ENCODE measurements at places on chromosomes 5 and 9.

GRCh38 chr5:59117320-59117719 lies 534.4 kb downstream of the RAB3C start:
- H3K4me1 ChIP-seq, result no peaks in the 10 kb centered on the region
- no peak overlapping the region for H3K27ac ChIP-seq

- peaks cover 25% of the 10 kb centered on the region for H3K4me1 ChIP-seq
- H3K4me3 ChIP-seq, result no peak overlapping the region
- H3K27me3 ChIP-seq, result no peaks in the 10 kb centered on the region
Observed at GRCh38 chr9:127112056-127112455, 10.4 kb downstream of the ANGPTL2 start.

GRCh38 chr9:124735121-124735520 lies 36.0 kb downstream of the NR6A1 start:
- no peaks in the 10 kb centered on the region for H3K36me3 ChIP-seq
- peak overlapping the region; percentile 23 for H3K27ac ChIP-seq
- no peak for DNase-seq

DNA sequence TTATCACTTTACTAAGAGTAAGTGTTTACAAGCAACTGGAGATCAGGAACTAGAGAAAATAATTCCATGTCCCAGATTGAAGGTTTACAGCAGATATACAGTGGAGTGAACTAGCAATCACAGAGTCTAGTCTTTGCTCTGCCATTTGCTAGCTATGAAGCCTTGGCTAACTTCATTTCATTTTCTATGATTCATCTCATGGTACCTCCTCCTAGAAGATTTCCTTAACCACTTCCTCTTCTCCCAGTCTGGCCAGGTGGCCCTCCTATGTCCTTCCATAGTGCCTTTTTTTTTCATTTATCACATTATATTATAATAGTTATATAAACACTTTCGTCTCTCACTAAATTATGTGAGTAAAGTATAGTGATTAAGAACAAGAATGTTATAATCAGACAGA lies 52.1 kb downstream of the GRIA1 start:
- no peak overlapping the region for H3K27ac ChIP-seq
- H3K4me1 ChIP-seq, result no peaks in the 10 kb centered on the region
- no peak overlapping the region for H3K4me3 ChIP-seq
- no peaks in the 10 kb centered on the region for H3K27me3 ChIP-seq
- no peaks in the 10 kb centered on the region for H3K36me3 ChIP-seq

DNA sequence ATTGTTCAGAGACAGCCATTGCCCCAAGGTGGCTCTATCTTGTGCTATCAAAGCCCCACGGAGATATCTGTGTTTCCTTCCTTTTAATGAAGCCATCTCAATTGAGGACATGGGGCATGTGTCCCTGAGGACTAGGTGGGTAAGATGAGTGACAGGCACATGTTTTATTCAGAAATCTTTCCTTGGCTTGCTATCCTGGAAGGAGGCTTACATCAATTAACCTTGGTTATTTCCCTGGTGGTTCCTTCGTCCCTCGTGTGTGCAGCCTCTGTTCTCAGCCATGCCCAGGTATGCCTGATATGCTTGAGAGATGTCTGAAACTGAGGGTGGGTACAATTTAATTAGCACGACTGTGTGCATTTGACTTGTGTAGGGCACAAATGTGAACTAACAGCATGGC lies 102.2 kb upstream of the TUT7 start:
- H3K4me1 ChIP-seq, result no peaks in the 10 kb centered on the region
- no peak overlapping the region for H3K27ac ChIP-seq
- no peak for DNase-seq
- no peaks in the 10 kb centered on the region for H3K27me3 ChIP-seq

GRCh38 chr5:109690975-109691574 lies 1.3 kb downstream of the MAN2A1 start:
- H3K27me3 ChIP-seq, result no peaks in the 10 kb centered on the region
- no peaks in the 10 kb centered on the region for H3K36me3 ChIP-seq
- peaks cover 24% of the 10 kb centered on the region for H3K4me1 ChIP-seq
- DNase-seq, result no peak
- peak overlapping the region; percentile 73 for H3K4me3 ChIP-seq

DNA sequence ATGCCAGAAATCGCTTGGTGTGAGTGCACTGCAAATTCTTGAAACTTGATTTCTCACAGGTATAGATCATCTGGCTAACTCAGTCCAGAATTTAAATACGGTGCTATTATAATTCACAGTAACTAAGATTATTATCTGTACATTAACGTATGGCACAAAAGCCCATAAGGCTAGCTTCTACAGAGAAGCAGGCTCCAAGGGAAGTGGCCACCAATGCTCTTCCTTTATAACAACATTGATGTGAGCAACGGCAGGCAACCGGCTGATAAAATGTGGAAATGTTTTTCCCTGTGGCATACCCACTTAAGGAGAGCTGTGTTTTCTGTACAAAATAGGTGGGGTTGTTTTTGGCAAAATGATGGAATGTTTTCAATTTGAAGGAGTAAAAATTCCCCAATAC lies 35.7 kb downstream of the SEMA4D start:
- H3K4me1 ChIP-seq, result no peaks in the 10 kb centered on the region
- no peak overlapping the region for H3K27ac ChIP-seq
- no peaks in the 10 kb centered on the region for H3K27me3 ChIP-seq
- H3K36me3 ChIP-seq, result peaks cover 14% of the 10 kb centered on the region

Data from esophagus squamous epithelium (tissue), 5 donors.